ENCODE measurements at places on chromosomes 12 and 14. TPM values are rescaled to one million over a fixed set of nuclear protein-coding genes. Genes with fewer than 3 reads are reported as not detected.

PPFIA2 gene
- not detected for total RNA-seq

DNA sequence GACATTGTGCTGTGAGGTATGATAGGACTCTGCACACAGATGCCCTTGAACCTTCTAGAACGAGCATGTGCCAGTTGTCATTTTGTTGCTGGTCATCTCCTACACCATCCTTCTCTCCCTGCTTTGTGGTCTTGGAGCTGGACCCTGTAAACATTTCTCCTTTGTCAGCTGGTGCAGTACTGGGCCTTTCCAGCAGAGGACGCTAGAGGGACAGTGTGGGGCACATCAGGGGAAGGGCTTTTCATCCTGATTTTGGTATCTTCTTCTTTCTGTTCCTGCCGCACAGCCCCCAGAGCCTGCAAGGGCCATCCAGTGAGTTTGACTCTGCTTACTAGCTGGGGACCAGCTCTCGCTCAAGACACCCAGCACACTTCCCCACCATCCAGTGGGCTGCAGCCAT is 484.6 kb downstream of the AACS start:
- DNase-seq = no peak

DNA sequence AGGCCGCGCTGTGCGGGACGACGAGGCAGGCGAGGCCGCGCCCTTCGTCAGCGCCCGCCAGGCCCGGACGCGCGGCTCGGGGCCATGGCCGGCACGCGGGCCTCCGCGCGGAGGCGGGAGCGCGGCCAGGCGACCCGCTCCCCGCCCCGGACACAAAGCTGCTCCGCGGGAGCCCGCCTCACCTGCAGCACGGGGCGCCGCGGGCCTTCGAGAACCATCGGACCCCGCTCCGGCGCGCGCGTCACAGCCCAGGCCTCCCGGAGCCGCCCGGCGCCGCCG is 342 bp downstream of the DICER1 start:
- no peak for DNase-seq

FLVCR2 gene
- 3.0 TPM for total RNA-seq

GRCh38 chr14:104513641-104514046 is 65.9 kb upstream of the C14orf180 start:
- no peak for DNase-seq

GMPR2 gene
- 90.3 TPM for total RNA-seq

Measured in activated CD4-positive, alpha-beta memory T cell treated with anti-CD3 and anti-CD28 coated beads, Interleukin-2, amount 10 ng/mL, durations not matched to agents 7 days and 5 days (primary cell).